Renal pelvis (tissue), 12 donors: ENCODE measurements at places on chromosomes 3 and 15. TPM values are rescaled to one million over a fixed set of nuclear protein-coding genes. Genes with fewer than 3 reads are reported as not detected.

GOLGA8G gene
- 0.04 TPM for polyA plus RNA-seq

C3orf52 gene
- polyA plus RNA-seq = 6.8 TPM

CFAP92 gene
- polyA plus RNA-seq = 1.1 TPM

PAQR9 gene
- 0.45 TPM for polyA plus RNA-seq

PAQR5 gene
- 32.8 TPM for polyA plus RNA-seq

TGM4 gene
- polyA plus RNA-seq = 0.13 TPM

ZIC1 gene
- polyA plus RNA-seq = 0.40 TPM

CLRN1 gene
- polyA plus RNA-seq = not detected

FEZF2 gene
- not detected for polyA plus RNA-seq

PSTPIP1 gene
- 1.1 TPM for polyA plus RNA-seq

FSD2 gene
- polyA plus RNA-seq = 0.18 TPM

GABRR3 gene
- polyA plus RNA-seq = not detected

WDR72 gene
- 55.7 TPM for polyA plus RNA-seq

EIF3J gene
- 92.0 TPM for polyA plus RNA-seq

ENTPD3 gene
- 1.9 TPM for polyA plus RNA-seq

VGLL3 gene
- polyA plus RNA-seq = 4.8 TPM

SPATA12 gene
- polyA plus RNA-seq = not detected

IQGAP1 gene
- 127 TPM for polyA plus RNA-seq

ABI3BP gene
- polyA plus RNA-seq = 13.5 TPM

BNC1 gene
- 0.17 TPM for polyA plus RNA-seq

NEDD4 gene
- 15.0 TPM for polyA plus RNA-seq

CCDC13 gene
- polyA plus RNA-seq = 3.6 TPM

EAF2 gene
- 8.8 TPM for polyA plus RNA-seq

RTF1 gene
- polyA plus RNA-seq = 57.7 TPM

SLC9C1 gene
- polyA plus RNA-seq = 0.48 TPM

RPL4 gene
- polyA plus RNA-seq = 3,292 TPM

LEKR1 gene
- polyA plus RNA-seq = 3.8 TPM

CDHR4 gene
- polyA plus RNA-seq = not detected

LARP6 gene
- polyA plus RNA-seq = 19.1 TPM

GPR149 gene
- polyA plus RNA-seq = not detected
